ENCODE measurements at places on chromosomes 7 and 10.

GRCh38 chr7:158495216-158495615 is 92.4 kb downstream of the PTPRN2 start:
- DNase-seq = no peak

GRCh38 chr10:129894698-129895097 is 69.4 kb downstream of the EBF3 start:
- no peak for DNase-seq

DNA sequence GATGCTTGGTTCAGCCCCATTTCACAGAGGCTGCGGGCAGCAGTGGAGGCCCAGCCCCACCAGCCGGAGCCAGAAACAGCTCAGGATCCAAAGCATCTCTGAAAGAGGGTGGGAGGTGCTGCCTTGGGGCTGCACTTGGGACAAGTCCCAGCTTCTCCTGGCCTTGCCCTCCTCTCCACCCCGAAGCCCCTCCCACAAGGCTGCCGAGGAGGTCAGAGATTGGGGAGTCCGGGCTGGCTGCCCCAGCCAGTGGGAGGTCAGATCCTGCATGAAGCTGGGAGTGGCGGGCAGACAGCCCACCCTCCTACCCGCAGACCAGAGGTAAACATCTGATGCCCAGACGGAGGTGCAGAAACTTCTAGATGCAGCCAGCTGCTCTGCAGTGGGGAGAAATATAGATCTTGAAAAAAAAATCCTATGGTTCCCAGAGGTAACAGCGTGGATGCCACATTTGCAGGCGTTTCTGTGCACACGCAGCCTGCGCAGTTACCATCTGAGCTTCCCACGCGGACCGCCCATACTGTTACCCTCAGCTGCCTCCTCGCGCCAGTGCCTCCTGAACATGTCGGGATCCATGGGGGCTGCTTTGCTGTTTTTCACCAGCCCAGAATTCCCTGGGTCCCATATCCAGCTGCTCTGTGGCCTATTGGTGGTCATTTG is 36.9 kb upstream of the GNA12 start:
- DNase-seq = no peak

DNA sequence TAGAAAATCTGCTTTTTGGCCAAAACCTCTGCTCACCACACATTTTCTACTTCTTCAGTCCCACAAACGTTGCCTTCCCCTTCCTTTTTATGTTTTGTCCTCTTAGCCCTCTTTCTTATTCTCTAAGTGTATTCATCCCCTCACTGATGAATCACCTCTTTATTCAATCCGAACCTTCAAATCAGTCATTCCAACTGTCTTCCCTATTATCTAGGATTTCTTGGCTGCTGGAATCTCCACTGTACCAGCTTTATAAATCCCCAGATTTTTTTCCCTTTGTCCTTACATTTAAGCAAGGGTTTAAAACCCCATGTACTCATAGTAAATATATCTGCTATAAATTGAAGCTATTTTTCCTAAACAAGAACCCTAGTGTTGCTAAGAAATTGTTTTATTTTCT is 176.9 kb downstream of the SEMA3A start:
- DNase-seq = no peak

GRCh38 chr10:16732376-16732775 is 84.8 kb downstream of the RSU1 start:
- no peak for DNase-seq

- no peak for DNase-seq
These were observed 124.9 kb downstream of the ELFN1 start for GRCh38 chr7:1794888-1795542.

GRCh38 chr7:123633553-123633952 is 22.1 kb upstream of the LMOD2 start:
- no peak for DNase-seq

DNA sequence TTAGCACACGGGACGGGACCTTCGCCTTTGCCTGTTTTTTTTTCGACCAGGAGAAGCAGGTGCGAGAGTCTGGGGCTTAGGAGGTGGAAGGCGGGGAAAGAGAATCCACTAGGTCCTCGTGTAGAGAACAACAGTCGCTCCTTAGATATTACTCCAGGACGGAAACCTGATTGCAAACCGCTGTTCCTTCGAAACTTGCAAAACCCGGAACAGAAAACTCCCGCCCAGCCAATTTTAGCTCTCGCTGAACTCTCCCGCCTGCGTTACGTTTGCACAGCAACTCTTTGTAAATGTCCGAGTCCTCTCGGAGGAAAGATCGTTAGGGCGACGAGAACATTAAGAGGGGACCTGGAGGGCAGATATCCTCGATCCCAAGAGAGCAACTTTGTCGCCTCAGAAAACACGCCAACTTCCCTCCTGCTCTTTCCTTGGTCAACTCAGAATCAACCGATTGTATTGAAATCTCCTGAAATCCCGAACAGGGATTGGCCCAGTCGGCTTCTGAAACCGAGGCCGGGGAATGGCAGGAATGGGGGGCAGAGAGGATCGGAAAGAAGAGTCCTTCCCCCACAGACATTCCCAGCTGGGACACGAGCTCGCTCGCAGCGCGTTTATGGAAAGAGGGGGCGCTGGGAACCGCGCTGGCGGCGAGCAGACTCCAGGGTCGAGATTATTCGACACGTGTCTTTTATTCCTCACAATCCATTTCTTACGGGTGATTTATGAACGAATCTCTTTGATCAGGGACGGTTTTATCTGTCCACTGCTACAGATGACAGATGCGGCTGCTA is 9.9 kb downstream of the TWIST1 start:
- no peak for DNase-seq
